ENCODE measurements at places on chromosomes 4 and X.

- no peak for DNase-seq
Measured at GRCh38 chr4:89324671-89325070, 17.1 kb upstream of the GPRIN3 start.

GRCh38 chr4:148980782-148981480 is 538.7 kb upstream of the NR3C2 start:
- DNase-seq: no peak

GRCh38 chr4:23903859-23904438 is 14.1 kb upstream of the PPARGC1A start:
- no peak for DNase-seq

DNA sequence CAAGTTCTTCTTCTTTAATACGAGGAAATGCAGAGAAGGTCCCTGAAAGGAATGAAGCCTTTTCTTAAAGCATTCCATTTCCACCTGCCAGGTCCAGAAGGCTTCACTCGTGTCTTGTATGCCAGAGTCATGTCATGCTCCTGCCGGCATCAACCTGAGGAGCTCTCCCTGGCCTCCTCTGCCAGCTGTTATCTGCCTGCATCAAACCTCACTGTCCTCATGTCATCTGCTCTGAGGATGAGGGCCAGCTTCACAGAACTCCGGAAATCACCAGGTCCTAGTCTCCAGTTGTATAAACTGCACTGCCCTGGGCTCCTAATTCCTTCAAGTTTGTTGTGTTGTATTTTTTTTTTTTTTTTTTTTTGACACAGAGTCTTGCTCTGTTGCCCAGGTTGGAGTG is 20.0 kb upstream of the S100G start:
- no peak for DNase-seq

DNA sequence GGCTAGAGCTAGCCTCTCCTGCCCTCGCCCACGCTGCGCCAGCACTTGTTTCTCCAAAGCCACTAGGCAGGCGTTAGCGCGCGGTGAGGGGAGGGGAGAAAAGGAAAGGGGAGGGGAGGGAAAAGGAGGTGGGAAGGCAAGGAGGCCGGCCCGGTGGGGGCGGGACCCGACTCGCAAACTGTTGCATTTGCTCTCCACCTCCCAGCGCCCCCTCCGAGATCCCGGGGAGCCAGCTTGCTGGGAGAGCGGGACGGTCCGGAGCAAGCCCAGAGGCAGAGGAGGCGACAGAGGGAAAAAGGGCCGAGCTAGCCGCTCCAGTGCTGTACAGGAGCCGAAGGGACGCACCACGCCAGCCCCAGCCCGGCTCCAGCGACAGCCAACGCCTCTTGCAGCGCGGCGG is at the start of gene AR:
AR (plus strand) TSS at position 204 of the 400 bp plus-strand sequence. CDS start 1,126 bp downstream, outside the sequence.
- DNase-seq: no peak

GRCh38 chrX:64842492-64842891 is 133.8 kb downstream of the ZC4H2 start:
- no peak for DNase-seq

GRCh38 chrX:45660477-45660876 is 459.8 kb upstream of the DIPK2B start:
- DNase-seq: no peak

DNA sequence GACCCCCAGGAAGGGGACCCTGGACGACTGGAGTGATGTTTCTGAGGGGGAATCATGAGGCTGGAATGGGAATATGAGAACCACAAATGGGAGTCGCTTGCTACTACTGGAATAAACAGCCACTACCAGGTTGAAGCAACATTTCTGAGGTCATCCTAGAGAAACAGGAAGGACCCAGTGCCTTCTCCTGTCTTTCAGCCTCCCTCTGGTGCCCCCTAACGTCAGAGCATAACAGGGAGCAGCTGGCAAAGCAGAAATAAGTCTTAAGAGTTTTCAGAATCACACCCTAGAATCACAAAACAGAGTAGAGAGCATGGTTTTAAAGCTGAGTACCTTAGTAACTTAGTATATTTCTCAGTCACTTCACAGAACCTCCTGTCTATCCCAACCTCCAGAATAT is 347.8 kb upstream of the PITX2 start:
- DNase-seq: no peak

GRCh38 chrX:24777660-24778059 is 83.9 kb downstream of the POLA1 start:
- no peak for DNase-seq

DNA sequence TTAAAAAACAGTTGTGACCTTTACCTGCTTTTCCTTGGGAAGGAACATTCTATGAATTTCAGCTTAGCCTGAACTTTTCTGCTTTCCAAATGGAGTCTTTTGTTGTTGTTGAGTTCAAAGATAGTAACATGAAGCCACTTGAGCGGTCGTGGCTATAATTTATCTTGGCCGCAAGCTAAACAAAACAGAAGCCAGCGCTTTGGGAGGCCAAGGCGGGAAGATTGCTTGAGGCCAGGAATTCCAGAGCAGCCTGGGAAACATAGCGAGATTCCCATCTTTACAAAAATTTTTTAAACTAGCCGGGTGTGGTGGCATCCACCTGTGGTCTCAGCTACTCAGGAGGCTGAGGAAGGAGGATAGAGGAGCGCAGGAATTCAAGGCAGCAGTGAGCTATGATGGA is 29.9 kb downstream of the TKTL1 start:
- DNase-seq: no peak

DNA sequence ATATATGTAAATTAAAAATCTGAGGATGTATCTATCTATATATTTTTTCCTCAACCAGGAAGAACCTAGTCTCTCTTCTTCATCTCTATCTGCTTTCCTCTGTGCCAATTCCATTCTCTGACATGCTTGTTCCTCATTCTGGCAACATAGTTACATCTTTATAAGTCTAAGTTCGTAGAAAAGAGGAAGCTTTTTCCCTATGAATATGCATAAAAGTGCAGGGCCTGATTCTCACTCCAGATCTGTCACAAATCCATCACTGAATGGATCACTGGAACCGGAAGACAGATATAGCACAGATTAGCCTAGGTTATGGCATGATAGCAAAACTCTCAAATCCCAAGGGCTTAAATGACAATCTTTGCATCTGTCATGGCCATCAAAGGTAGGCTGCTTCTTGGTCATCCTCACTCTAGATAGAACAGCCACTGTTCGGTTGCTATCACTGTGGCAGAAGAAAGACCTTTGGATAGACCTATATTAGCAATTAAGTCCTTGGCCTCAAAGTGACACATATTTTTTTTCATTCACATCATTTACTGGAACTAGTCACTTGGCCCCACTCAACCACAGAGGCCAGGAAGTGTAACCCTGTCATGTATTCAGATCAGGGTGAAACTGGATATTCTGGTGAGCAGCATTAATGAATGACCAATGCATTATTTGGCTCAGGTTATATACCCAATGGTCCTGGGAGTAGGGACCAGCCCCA is 22.2 kb downstream of the DTHD1 start:
- no peak for DNase-seq

- no peak for DNase-seq
Measured at GRCh38 chr4:9904976-9905587, 116.2 kb downstream of the SLC2A9 start.

DNA sequence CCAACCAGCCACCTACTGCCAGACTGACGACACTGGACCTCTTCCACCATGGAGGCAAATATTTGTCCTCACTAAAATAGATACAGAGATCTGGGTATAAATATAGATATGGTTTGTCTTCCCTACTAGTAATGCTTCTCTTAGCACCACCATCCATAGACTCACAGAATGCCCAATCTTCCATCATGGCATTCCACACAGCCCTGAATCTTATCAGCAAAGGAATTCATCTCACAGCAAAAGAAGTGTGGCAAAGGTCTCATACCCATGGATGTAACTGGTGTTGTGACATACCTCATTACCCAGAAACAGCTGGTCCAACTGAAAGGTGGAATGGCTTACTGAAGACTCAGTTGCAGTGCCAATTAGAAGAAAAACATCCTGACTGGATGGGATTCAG is 47.2 kb upstream of the HS6ST2 start:
- no peak for DNase-seq

- DNase-seq: no peak
Measured at GRCh38 chr4:80963051-80963450, 67.5 kb upstream of the BMP3 start.

DNA sequence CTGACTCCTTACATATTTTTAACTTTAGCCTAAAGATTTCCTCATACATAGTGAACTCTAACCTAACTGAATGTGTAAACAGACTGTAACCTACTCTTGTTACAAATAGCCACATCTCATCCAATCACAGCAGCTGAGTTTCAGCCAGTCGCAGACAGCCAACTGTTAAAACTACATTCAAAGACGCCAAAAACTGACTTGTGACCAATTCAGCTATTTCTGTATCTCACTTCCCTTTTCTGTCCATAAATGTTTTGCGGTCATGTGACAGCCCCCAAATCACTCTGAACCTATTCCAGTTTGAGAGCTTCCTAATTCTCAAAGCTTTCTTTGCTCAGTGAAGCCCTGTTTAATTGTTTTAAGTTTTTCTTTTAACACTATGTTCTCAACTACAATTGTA is 2731.9 kb downstream of the ARAP2 start:
- DNase-seq: no peak

DNA sequence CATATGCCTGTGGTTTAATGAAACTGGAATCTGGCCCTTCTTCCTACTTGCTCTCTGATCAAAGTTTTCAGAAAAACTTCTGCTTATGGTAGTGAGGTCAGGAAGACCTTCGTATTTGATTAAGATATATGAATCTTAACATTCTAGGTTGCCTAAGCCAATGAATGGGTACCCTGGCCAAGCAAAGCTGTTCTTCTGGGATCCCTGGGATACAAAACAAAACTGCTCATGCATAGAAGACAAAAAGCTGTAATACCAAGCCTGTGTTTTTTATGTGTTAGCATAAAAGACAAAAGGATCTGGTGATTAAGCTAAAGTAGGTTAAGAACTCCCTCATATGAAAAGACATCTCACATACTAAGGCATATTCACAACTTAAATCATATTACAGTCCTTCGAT is 21.6 kb downstream of the ANKRD17 start:
- no peak for DNase-seq

DNA sequence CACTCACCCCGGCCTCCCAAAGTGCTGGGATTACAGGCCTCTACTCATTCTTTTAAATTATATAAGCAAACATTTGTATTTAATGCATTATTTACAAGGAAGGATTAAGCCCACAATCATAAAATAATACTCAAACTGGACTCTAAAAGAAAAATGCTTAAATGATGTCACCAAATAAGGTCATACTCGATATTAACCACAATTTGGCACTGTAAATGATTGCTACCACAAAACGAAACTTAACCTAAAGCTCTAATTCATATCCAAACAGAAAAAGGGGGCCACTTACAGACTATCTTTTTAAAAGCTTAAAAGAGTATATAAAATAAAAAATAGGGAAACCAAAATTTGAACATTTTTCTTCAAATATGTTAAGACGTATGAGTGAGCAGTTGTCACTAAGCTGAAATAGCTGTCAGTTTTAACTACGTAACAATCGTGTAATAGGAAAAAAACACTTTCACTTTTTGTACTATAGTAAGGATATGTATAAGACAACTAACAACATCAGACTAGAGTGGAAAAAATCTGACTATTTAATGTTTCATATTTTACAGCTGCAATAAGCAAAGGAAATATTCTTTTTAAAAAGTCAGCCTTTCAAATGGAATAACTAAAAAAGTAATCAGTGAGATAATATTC is 108.2 kb upstream of the GPR34 start:
- no peak for DNase-seq

GRCh38 chrX:74349387-74349786 is 45.4 kb downstream of the ZCCHC13 start:
- DNase-seq: no peak

DNA sequence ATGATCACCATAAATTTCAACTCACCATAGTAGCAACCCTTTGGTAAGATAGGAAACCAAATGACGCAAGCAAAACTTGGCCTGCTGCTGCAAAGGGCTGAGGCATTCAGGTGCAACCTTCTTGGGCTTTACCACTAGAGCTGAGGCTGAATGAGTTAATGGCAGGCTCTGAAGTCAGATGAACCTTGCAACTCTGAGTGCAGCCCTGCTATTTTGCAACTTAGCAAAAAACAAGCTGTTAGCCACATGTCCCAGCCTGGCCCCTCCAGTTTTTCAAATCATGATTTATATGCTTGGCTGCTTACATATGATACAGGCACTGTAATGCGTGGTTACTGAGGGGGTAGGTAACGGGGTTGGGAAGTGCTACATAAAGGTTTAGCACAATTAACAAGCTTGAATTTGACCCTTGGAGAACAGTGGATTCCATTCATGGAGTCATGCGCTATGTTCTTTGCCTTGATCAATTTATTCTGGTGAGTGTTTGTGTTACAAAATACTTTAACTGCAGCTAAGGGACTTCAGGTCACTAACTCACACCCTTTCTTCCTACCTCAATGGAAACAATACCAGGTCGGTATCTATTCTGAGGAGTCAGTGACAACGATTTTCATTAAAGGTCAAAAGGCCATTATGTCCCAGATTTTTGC is 80.5 kb upstream of the PPARGC1A start:
- DNase-seq: no peak

DNA sequence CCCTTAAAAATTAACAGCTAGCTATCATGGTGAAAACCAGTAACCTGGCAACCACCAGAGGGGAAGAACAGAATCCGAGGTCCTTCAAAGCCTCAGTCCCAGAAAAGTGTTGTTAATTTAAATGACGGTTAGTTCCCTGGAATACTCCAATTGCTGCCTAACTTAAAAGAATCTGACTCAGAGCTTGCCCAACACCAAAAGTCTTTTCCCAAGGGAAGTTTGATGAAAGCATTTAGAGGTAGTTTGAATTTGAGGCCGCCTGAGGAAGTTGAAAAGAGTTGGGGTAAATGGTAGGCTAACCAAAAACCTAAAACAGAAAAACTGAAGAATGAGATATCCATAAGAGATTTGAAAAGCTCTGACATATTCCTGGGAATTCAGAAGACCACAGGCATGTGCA is 46.6 kb downstream of the IL13RA2 start:
- DNase-seq: no peak

GRCh38 chrX:107552930-107553329 is 75.4 kb upstream of the PRPS1 start:
- DNase-seq: no peak

DNA sequence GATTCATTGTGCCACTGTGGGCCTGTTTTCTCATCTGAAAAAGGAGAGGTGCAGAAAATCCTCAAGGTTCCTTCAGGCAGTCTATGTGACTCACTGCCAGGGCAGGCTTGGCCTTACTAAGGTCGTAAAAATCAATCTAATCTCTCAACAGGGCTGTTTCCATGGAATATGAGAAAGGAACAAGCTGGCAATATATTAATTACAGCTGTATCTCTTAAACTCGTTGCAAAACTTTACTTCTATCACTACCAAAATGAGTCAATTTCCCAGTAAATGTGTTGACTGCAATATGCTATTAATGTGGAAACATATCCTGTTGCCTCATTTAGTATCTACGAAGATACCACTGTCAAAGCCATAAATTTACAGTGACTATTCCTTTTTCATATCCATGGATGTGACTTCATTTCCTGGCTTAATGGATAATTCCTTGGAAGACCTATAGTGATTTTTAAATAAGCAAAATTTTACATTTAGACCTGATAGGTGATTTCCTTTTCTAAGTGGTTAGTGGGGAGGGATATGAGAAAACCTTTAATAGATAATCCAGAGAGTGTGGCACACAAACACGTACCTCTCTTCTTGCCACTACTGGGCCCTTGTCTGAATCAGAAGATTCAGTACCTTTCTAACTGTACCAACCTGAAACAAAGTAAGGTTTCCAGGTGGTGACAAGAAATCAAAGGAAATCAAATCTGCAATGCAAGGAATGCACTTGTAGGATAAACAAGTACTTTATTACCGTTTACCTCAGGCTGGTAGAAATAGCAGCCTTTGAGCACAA is 127.4 kb upstream of the FTHL17 start:
- DNase-seq: no peak
